ENCODE measurements at places on chromosomes 7 and 10.

DNA sequence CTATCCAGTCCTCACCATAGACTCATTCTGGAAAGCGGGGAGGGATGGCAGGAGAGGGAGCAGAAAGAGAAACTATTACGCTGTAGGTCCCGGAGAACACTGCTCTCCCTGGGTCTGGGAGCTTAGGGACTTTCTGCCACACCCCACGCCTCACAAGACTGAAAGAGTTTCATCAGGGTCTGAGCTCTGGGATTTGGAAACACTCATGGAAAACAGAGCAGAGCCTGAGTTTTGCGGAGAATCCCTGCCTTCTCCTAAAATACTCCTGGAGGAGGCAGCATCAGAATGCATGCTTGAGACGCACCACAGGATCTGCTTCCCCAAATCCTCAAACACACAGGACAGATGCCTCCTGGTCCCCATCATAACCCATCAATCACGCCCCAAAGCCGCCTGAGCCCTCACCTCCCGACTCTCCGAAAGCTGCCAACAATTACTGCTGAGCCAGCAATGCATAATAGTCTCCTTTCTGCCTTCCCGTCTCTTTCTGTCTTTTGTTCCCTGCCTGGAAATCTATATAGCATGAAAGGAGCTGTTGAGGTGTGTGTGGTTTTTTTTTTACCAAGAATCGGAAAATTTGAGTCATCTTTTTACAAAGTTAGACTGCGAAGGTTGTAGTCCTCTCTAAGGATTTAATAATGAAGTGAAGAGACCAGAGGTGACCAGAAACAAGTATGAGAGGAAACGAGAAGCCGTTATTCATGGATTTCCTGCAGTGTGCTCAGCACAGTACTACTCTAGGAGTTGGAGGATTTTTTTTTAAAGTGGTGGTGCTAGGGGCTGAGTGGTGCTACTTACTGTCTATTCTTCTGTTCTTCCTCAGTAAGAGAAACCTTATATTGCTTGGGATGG, 37.7 kb downstream of the ASB13 start:
- no peak for DNase-seq

DNA sequence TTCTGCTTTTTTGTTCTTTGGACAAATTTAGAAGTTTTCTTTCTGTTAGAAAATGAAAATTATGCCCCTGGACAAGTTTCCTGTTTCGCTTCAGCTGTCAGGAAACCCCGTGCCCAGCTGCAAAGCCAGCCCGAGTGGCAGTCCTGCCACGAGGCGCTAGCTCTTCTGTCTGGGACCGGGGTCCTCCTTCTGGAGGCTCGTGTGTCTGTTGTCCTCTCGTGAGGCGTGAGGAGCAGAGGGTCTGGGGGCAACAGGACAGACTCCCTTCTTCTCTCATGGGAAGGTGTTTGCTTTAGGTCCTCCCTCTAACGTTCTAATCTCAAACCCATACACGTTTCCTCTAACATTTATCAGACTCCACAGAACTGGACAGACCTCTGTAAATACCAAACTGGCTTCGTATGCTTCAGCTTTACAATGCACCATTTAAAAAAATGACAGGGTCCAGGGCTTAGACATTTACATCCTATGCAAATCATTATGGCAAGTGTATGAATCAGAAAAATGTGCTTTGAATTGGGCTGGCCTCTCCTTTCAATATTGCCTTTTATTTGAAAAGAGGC, 184.5 kb upstream of the SHH start:
- DNase-seq = no peak

GRCh38 chr10:926075-926698, 5.3 kb downstream of the LARP4B start:
- DNase-seq = no peak

DNA sequence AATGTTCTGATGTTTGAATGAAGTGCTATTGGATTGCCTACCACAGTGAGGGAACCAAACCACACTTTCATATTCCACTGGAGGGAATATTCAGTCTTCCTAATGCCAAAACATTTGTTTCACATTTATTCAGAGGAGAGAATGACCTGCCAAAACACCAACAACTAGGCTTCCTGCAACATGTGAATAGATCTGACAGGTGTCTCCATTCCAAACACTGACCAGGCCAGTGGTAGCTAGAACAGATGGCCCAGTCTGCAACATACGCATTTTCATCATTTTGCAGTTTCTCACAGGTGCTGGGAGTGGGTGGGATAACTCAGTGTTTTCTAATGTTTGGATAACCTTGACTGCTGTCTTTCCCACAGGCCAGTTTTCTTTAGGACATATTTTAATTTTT, 110.0 kb downstream of the RELN start:
- no peak for DNase-seq

- no peak for DNase-seq
These were observed 16.5 kb upstream of the CLDN3 start for GRCh38 chr7:73786588-73786987.

- no peak for DNase-seq
These were observed 45.3 kb upstream of the RAPGEF5 start for GRCh38 chr7:22402250-22402649.

GRCh38 chr7:57417736-57418135, 32.2 kb upstream of the ZNF716 start:
- DNase-seq = no peak

DNA sequence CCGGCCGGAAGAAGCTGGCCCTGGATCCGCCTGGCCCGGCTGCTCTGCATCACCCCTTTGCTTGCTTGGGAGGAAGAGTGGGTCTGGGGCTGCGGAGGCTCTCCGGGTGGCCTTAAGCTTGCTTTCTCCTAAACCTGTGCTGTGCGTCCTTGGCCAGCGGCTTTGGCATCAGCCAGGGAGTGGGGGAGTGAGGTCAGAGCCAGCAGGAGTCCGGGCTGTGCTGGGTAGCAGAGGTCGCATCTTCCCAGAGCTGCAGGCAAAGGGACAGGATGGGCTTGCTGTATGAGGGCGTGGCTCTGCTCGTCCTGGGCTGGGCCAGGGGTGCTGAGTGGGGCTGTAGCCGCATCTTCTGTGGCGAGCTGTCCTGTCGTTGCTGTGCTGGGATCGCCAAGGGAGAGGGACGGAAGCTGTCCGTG, 21.1 kb downstream of the BNIP3 start:
- DNase-seq = peak; percentile 13

GRCh38 chr7:78420001-78420400, 621.4 kb downstream of the PHTF2 start:
- peak; percentile 71 for DNase-seq

GRCh38 chr10:29315814-29316213, 26.9 kb downstream of the LYZL1 start:
- DNase-seq = no peak

- DNase-seq = no peak
These were observed 31.6 kb downstream of the CCDC7 start for GRCh38 chr10:32477499-32477898.

- no peak for DNase-seq
These were observed 3.8 kb upstream of the CRCP start for GRCh38 chr7:66110856-66111255.

GRCh38 chr10:78706256-78706655, 362.5 kb upstream of the ZMIZ1 start:
- no peak for DNase-seq

- no peak for DNase-seq
These were observed 860.6 kb upstream of the CELF2 start for GRCh38 chr10:10156917-10157600.

GRCh38 chr7:67821116-67821515, 824.5 kb downstream of the TYW1 start:
- DNase-seq = no peak

DNA sequence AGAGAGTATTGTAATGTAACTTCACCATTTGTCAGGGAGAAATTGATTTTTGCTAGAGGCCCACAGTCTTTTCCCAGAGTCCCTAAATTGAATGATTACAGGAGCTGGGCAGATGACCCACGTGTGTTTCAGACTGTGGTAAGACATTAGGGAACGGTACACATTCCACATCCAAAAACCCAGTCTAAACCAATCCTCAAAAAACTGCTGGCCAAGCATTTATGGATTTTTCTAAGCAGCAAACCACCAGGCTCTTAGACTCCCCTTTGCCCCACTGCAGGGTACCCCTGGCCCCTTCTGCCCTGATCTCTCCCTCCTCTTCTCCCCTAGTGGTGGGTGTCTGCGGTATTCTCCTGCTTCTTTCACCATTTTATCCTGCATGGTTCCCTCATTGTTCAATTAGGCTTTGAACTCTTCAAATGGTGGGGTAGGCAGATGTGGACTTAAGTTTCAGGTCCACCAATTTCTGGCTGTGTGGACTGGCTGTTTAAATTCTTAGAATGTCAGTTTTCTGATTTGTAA, 135.5 kb upstream of the SORCS3 start:
- no peak for DNase-seq
